SK-MEL-5 (cell line): ENCODE measurements at places on chromosomes 6 and 20.

DNA sequence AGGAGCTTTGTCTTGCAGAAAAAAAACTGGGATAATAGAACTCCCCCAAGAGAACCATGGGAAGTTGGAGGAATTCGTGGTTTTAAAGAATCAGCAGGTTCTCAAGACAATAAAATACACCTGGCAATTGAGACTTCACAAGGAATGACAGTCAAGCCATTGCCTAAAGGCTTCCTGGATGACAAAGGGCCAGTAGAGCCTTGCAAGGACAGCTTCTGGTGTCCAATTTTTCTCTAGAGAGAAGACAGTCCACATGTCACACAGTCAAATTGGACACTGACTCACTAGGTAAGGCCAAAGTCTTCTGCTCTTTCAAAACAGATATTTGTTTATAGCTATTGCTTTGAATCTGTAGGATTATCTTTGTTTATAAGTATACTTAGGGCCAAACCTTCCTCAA lies 80.3 kb upstream of the BMP5 start:
- DNase-seq: no peak

GRCh38 chr6:136084403-136084802 lies 165.7 kb downstream of the MTFR2 start:
- no peak for DNase-seq

GRCh38 chr20:3156811-3157619 lies 2.6 kb downstream of the FASTKD5 start:
- DNase-seq: no peak

GRCh38 chr6:56933650-56934049 lies 21.3 kb upstream of the BEND6 start:
- DNase-seq: no peak

DNA sequence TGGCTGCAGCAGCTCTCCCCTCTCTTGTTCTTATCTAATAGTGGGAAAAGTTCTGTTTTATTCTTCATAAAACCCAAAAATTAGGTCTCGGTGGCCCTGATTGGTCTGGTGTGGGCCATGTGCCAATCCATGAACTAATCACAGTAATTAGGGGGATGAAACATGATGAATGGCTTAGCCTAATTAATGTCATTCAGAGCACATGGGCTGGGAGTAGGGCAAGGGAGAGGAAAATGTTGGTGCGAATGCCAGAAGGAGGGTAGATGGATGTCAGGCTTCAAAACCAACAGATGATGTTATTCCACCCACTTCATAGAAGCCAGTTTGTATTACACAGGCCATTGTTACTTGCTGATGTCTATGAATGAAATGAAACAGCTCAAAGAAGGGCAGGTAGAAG lies 46.5 kb downstream of the PLEKHG1 start:
- DNase-seq: peak; percentile 11

DNA sequence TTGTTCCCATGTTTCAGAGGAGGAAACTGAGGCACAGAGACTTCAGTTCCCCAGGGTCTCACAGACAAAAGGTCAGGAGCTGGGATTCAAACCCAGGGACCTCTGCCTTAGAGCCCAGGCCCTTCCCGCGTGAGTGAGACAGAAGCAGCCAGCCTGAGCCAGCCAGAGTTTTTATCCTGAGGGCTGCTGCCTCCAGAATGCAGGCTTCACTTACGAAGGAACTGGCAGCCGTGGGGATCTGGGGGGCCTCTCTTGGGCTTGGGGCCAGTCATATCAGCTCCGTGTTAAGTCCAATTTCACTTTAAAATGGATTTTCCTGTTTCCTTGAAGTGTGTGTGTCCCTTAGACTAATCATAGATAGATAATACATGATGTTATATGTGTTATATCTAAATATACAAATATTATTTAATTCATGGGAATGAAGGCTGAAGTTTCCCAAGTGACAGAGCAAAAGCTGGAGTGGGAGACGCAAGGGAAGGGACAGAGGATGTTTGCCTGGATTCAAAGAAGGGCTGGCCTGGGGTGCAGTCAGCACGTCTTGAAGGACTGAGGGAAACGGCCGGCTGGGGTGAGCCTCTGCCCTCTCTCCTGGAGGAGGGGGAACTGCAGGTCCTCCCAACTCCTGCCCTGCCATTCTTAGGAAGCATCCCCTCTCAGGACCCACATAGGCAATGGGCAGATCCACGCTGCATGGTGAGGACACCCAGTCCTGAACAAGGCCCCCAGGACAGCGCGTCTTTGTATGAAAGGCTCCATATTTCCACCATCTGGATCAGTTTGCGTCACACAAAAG lies 320.1 kb downstream of the CDH4 start:
- DNase-seq: no peak

- DNase-seq: peak; percentile 71
Observed at GRCh38 chr6:141421378-141421777, 711.3 kb upstream of the GJE1 start.

DNA sequence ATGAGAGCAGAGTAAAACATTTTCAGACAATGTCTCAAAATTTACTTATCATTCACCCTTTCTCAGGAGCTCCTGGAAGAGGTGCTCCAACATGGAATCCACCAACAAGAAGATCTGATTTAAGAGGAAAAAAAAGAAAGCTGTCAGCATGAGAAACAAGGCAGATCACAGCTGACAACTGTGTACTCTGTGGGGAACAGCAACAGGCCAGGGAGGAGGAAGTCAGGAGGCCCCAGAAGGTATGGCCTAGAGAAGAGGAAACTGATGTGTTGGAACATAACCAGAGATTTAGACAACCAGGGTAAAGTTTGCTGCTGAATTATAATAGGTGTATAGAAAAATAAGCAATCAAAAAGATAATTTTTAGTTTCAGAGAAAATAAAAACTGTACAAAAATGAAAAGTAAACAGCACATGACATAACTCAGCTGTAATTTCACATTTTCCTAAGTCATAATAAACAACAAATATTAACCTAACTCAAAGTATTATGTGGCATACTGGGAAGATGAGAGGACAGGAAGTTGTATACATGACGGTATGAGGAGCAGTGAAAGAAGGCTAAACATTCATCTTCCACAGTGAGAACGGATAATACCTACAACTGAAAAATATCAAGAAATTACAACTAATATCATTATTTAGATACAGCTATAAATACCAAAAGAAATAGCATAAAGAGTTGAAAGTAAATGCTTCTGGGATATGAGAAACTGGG lies 113.6 kb upstream of the EMILIN3 start:
- no peak for DNase-seq

GRCh38 chr6:156420172-156420993 lies 356.8 kb upstream of the ARID1B start:
- no peak for DNase-seq

GRCh38 chr6:56807326-56807988 lies 147.4 kb upstream of the BEND6 start:
- DNase-seq: no peak

GRCh38 chr6:4071330-4071729 lies 7.6 kb downstream of the FAM217A start:
- no peak for DNase-seq

- DNase-seq: peak; percentile 44
Observed at GRCh38 chr6:87237804-87238203, 82.4 kb downstream of the ZNF292 start.

- DNase-seq: no peak
Observed at GRCh38 chr6:55713436-55713835, 134.4 kb upstream of the HMGCLL1 start.

DNA sequence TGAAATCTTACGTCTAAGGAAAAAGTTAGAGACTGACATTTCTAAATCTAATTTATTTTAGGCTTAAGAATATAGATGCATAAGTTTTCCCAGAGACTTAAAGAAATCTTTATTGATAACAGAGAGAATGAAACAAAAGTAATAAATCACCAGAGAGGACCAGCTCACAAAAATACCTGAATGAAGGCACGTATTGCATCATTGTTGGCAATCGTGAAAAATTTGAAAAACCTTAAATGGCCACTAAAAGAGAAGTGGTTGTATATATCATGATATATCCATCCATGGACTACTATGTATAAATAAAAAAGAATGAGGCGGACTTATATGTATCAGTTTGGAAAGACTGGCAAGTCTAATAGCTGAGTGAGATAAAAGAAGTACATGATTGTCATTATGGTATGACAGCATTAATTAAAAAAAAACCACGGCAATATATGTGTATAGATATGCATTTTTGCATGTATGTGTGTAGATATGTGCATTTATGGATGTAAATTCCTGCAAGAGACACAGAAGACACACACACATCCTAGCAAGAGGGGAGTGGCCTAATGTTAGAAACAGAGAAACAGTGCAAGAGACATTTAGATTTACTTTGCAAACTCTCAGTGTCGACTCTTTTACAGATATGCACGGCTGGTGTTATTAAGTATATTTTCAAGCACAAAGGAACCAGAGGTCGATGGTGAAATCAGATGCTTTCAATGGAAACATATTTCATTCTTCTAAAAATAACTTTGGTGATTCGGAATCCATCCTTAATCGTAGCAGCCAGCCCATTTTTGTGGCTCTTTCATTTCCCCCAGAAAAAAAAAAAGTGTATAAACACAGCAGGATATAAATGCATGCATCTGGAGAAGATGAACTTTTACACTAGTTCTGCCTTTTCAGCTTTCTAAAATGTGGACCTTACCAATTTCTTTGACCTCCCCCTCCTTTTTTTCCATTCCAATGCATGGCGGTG lies 156.1 kb upstream of the SALL4 start:
- DNase-seq: no peak

- DNase-seq: no peak
Observed at GRCh38 chr6:166244353-166245045, 63.7 kb downstream of the PRR18 start.

- no peak for DNase-seq
Observed at GRCh38 chr6:131568726-131569125, 4.3 kb upstream of the ARG1 start.

GRCh38 chr6:136324686-136325380 lies 35.2 kb upstream of the BCLAF1 start:
- no peak for DNase-seq

- no peak for DNase-seq
Observed at GRCh38 chr20:37520419-37520955, 563 bp upstream of the NNAT start.

GRCh38 chr6:121816906-121817540 lies 381.6 kb downstream of the GJA1 start:
- no peak for DNase-seq

- no peak for DNase-seq
Observed at GRCh38 chr6:159181914-159182313, 12.7 kb downstream of the FNDC1 start.

DNA sequence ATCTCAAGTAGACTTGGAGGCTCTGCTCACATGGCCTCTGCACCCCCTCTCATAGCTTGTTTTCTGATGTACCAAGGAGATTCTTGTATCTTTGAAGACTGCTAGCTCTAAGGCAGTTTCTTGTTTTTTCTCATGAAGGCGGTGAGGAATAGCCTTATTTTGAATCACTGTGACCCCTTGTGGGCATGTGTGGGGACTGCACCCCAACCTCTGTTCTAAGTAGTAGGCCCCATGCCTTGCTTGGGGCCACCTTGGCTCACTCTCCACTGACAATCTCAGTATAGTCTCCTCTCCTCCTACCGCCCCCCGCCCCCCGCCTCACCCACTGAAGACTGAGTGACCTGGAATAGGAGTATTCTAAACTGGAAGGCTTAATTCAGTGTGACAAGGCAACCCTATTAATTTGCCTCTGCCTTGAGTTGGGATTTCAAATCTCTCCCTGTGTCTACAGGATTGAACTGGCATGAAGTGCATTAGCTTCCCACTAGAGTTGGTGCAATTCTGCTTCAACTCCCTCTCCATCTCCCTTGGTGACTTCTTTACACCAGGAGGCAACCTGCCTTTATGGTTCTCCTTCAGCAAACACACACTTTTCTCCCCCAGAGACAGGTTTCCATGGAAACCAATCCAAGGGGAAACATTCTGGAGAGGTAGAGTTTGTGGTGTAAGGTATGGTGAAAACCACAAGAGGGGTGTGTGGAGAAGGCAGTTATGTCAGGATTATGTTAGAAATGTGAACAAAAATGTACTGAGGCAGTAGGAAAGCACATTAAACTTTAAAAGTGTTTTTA lies 75.4 kb upstream of the ECI2 start:
- peak; percentile 80 for DNase-seq

DNA sequence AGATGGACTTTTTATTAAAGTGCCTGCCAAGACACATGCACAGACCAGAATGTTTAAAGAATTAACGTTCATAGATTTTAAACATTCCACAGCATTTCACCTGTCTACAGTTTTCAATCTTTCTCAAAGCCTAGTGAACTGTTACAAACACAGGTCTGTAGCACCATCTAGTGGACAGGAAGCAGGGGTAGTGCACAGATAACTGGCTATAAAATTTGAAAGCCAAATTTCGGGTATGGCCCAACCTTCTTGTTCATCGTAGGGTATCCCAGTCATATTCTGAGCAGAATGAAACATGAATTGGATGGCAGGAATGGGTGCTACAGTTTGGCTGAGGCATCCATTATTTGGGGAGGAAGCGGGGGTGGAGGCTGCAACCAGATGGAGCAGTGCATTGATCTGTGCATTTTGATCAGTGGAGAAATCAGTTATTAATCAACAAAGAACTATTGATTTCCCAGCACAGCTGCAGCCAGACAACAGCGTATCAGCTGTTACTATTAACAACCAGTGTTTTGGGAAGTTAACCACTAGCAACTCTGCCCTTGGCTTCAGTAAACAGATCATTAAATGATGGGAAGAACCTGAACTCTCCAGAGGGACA lies 56.1 kb upstream of the B3GAT2 start:
- DNase-seq: peak; percentile 75
